ENCODE measurements at places on chromosomes 7 and 10.

DNA sequence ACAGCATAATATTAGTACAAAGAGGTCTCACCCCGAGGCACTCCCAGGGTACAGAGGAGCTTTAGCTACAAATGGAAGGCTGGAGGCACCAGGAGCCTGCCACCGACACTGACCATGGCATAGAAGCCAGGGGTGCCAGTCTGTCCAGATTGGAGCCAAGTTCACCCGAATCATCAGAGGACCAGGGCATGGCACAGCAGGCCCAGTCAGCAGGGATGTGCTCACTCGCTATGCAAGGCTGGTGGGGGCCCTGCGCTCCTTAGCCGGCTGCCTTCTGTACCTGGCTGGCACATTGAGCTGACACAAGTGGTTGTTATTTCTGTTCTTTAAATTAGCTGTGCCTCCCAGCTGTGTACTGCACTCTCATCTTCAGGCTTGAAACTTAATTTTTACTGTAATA lies 149.3 kb downstream of the TCERG1L start:
- no peak for DNase-seq

DNA sequence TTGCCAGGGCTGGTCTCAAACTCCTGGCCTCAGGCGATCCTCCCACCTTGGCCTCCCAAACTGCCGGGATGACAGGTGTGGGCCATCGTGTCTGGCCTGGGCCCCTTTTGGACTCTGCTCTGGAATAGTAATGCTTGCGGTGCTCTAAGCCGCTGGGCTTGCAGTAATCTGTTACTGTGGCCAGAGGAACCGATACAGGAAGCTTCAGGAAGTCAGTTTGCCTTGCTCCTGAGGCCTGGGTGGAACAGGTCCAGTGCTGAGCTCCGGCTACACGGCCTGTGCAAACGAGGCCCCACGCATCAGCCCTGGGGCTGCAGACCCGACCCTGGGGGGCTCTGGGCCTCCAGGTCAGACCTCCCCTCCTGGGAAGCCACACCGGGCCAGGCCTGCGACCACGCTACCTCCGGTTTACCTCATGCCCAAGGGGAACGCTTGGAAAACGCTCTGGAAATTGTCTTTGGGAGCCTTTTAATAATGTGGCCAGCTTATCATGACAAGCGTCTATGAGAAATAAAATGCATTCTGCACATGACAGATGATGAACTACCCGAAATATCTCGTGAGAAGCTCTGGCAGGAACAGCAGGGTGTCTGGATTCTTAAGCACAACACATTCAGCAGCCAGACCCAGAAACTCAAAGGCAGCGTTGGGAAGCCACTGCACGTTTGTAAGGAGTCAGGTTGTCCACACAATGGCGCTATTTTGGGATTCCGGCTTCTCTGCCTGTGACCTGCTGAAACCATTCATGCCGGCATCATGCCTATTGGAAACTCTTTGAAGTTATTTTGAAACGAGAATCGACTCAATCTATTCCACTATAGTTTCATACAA lies 10.1 kb upstream of the ADAP1 start:
- DNase-seq = peak; percentile 40

DNA sequence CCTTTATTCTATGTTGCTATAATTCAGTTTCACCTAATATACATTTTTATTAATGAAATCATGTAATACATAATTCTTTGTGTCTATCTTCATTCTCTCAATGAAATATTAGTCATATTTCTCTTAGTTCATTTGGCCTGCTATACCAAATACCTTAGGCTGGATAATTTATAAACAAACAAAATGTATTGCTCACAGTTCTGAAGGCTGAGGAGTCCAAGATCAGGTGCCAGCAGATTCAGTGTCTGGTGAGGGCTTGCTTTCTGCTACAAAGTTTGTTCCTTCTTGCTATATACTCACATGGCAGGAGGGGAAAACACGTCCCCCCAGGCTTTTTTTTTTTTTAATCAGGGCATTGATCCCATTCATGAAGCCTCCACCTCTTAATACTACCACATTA lies 143.4 kb upstream of the GRB10 start:
- DNase-seq = no peak

GRCh38 chr10:22824984-22825383 lies 102.9 kb upstream of the ARMC3 start:
- DNase-seq = no peak

DNA sequence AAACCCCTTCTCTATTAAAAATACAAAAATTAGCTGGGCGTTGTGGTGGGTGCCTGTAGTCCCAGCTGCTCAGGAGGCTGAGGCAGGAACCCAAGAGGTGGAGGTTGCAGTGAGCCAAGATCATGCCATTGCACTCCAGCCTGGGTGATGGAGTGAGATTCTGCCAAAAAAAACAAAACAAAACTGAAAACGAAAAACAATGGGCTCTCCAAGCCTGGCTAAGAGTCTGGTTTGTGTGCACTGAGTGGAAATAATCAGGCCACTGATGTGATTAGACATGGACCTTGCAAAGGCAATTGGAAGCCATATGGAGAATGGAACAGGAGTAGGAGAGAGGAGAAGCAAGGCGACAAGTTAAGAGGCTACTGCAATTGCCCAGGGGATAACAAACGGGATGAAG lies 60.1 kb upstream of the GSDME start:
- DNase-seq = no peak

- no peak for DNase-seq
These were observed 26.0 kb upstream of the PFKFB3 start for GRCh38 chr10:6176691-6177231.

DNA sequence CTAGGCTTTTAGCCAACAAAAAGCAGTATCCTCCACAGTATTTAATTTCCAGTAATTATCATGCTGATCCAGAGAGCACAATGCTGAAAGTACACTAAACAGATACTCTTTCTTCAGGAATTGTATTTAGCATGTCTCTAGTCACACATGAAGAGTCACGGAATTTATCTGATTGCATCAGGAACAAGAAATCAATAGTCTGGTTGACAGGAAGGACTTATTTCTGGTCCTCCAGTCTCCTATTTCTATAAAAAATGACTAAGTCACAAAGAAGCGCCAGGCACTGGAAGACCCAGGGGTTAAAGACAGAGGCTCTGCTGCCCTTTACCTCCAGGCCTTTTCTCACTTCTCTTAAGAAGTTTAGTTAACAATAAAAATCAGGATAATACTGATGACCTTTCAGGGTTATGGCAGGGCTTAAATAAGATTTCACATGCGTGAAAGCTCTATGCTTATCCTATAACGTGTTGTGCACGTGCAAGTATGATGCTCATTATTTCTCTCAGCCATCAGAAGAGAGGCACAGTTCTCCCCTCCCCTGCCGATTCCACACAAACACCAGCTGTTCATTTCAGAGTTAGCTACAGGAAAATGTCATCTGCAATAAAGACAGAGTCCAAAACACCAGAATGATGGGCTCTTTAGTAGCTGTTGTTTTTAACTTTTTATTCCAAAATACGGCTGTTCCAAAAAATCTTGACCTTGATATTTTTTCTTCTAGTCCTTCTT lies 36.9 kb downstream of the SLC26A4 start:
- no peak for DNase-seq

- DNase-seq = no peak
These were observed 96.8 kb upstream of the AGR3 start for GRCh38 chr7:16978358-16979244.

- DNase-seq = peak; percentile 28
These were observed 551 bp downstream of the WASL start for GRCh38 chr7:123748171-123748733.

DNA sequence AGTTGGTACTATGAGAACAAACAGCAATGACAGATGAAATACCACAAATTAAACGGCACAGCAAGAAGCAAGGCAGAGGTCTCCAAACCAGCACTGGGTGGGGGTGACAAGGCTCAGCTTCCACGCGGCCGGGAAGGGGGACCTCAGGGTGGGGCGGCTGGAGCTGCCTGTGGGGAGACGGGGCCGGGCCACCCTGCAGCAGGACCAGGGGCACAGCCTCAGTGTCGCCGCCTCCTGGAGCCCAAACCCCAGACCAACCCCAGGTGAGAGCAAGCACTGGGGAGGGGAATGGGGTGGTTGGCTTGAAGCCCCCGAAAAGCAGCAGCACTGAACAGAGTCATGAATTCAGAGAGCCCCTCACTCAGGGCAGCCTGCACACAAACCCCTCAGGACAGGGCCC lies 49.3 kb upstream of the PRKAR1B start:
- no peak for DNase-seq

GRCh38 chr10:96666741-96667140 lies 53.6 kb downstream of the PIK3AP1 start:
- DNase-seq = no peak

DNA sequence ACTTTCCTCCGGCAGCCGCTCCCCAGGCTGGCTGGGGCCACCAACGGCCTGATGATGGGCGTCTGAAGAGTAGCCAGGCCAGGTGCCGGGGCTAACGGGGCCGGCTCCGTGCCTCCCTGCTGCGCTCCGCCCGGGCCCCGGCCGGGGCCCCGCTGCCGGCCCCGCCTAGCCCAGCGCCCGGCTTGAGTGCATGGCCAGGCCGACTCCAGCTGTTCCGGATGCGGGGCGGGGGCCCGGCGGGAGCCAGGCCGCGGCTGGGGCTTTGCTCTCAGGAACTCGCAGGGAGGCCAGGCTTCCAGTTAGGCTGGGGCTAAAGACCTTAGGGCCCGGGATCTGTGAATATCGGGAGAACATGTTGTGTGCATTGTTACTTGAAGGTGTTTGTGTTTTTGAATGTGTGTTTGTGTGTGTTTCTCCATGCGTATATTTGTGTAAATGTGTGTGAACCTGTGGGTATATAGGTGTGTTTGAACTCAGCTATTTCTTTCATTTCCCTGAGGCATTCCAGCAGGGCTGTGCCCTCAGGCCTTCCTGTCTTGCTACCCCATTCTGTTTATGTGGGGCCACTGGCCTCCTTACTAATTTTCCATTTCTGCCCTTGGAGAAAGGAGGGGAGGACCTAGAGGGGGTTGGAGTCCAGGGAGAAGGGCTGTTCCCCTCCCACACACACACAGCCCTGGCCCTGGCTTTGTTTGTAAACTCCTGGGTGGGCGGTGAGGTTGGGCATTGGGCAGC lies 1.1 kb upstream of the LBX1 start:
- no peak for DNase-seq

GRCh38 chr7:70728872-70729552 lies 402.9 kb upstream of the GALNT17 start:
- DNase-seq = no peak

DNA sequence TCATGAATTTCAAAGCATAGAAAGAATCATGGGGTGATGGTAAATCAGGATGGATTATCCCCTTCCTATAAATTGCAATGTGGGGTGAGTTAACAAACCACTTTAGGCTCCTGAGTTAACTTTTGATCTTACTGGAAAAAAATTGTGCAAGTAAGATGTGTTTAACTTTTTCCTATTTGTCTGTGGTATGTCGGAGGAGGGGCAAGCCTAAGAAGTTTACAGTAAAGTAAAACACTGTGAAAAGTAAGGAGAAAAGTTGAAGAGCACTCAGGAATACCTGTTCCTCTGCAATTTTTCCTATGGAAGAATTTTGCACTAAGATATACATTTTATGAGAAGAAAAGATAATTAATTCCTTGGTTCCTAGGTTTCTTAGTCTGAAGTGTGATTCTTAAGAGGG lies 44.4 kb downstream of the IFIT5 start:
- no peak for DNase-seq

DNA sequence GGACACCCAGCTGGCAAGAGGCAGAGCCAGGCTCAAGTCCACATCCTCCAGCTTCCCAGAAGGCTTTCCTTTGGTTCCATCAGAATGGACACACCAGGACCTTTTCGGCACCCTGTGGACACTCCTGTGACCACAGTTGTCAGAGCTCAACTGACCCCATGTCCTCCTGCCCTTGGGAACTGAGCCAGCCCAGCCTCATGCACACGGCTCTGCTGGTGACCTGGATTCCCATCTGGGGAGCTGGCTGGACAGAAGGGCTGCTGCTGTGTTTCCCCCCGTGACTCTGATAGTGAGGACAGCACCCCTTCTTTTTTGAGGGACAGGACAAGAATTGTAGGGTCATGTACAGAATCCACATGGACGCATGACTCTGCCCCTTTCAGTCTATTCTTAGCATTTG lies 289.2 kb downstream of the WDR37 start:
- DNase-seq = no peak

GRCh38 chr7:7665031-7665430 lies 24.5 kb downstream of the UMAD1 start:
- no peak for DNase-seq

DNA sequence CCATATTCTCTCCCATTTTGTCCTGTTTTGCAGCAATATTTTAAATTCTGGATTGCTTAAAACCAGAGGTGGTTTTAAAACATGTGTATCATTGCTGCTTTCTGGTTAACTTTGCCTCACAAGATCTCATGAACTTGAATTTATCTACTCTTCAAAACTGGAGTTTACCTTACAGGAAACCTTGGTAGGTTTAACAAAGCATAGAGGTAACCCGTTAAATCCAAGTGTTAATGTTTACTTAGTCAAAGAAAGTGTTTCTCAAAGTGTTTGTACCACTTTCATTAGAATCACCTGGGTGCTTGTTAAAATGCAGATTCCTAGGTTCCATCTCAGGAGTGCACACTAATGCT lies 44.0 kb upstream of the VDAC2 start:
- no peak for DNase-seq

- no peak for DNase-seq
These were observed 639.2 kb upstream of the POT1 start for GRCh38 chr7:125568799-125569198.

DNA sequence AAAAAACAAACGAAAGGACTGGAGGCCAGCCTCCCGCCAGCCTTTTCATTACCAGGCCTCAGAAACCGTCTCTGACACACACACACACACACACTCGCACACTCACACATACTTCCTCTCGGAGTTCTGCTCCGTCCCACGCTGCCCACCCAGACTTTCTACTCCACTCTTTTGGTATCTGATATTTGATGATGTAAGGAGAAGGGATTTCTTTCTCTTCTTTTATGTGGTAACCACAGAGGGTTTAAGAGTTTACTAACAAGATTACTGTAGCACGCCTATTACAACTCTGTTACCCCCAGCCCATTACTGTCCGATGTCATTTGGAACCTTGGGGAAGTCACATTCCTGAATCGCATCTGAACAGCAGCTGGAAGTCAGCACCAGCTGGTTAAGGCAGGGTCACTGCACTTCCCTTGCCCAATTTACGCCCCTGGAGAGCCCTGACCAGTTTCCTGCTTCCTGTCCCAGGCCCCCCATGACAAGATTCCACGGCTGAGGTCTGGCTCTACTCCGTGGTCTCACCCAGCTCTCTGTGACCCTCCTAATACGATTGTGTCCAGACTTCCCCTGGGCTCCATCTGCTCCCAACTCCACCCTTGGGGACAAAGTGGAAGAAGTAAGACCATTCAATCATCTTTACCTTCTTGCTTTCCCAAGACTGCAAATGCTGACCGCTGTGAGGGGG lies 1.1 kb downstream of the DENND2A start:
- DNase-seq = no peak

GRCh38 chr7:24737281-24737680 lies 20.0 kb downstream of the GSDME start:
- DNase-seq = no peak

DNA sequence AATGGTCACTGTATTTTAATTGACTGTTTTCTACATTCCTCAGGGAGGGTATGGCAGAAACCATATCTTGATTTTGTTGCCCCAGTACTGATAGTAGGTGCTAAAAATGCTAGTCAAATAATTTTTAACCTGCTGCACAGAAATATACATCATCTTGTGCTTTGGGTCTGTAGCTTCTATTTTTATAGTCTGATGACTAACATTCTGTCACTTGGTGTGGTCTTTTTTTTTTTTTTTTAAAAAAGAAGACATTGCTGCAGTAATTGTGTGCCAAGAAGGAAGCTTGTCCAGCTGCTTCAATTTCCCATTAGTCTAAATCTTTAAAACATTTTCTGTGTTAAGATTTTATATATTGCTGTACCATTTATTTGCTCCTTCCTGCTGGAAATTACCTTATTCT lies 83.6 kb downstream of the ICA1 start:
- no peak for DNase-seq
